ENCODE measurements at places on chromosomes 11 and 22.

- DNase-seq, result no peak
Measured at GRCh38 chr11:86938900-86939880, 16.0 kb downstream of the FZD4 start.

DNA sequence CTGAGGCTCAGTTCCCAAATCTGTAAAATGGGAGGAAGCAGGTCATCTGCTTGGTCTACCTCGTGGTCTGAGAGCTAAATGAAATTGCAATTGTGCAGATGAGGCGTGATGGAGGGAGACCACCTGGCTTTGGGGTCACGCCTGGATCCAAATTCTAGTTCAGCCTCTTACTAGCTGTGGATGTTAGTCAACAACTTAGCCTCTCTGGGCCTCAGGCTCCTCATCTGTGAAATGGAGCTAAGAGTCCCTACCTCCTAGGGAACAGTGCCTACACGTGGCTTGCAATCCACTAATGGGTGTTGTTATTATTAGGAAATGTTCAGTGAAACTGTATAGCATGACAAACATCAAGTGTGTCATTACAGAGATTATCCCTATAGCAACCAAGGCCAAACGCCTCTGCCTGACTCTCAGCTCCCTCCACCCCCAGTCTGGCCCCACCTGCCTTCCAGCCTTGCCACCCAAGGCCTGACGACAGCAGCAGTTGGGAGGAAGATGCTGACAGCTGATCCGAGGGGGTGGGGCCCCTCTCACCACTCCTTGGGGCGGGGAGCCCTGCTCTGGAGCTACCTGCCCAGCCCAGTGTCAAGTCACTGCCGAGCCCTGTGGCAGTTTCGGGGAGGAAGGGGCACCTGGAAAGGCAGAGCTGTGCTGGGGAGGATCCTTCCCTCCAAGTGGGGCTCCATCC, 1.7 kb upstream of the RHOD start:
- DNase-seq, result no peak

DNA sequence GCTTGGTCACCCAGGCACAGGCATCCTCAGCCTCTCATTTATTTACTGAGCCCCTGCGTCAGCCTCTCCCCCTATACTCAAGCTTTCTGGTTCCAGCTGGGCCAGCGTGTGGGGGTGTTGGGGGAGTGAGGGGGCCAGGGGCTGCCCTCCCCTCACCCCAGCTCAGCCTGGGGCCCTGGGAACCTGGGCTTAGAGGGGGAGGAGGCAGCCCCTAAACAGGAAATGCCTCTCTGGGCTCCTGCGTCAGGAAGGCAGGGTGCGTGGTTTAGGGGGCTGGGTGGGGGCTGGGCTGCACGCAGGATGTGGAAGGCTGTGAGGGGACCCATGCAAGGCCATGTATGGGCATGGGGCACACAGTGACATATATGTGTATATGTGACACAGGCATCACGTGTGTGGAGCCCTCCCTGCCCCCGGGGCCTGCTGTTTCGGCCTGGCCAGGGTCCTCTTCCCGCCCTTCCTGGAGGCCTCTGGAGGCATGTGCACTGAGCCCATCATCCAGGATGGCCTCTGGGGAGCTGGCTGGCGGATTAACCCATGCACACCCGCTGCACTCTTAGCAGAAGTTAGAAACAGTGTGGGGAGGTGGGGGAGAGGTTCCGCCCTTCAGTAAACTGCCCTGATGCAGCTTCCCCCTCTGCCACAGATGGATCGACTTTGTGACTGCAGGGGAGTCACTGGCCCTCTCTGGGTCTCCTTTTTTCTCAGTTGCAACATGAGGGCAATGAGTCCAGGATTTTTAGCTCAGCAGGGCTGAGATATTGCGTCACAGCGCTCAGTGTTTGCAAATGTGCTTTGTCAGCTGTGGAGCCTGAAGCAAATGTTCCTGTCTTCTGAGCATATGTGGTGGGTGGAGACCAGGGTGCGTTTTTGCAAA, 1.1 kb upstream of the CD248 start:
- peak; percentile 50 for DNase-seq

DNA sequence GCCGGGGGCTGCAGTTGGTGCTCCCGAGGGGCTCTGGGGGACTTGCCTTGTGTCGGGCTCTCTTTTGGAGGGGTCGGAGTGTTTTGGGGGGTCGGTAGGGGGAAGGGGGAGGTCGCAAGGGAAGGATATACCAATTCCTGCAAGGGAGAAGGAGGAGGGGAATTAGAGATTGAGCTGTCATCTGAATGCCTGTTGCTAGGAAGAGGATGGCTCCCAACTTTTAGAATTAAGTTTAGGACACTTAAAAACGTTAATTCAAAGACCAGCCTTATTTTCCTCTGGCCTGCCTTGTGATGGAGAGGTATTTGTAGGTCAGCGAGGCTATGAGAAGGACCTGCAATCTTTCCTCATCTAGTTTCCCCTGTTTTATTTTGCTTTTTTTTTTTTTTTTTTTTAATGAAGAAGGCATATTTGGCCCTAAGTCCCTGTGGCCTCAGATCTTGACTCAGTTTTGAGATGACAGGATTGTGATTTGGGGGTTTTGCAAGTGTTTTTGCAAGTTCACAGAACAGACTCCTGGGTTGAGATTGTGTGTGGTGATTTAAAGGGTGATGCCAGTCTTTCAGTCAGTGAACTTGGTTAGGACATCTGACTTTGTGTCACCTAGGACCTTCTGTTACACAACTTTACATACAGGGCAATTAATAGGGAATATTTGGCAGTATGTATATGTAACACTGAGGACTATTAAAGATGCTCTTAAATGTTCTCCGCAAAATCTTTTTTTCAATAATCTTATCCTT, 672 bp downstream of the TMEM135 start:
- DNase-seq, result no peak

Data from activated CD8-positive, alpha-beta memory T cell treated with anti-CD3 and anti-CD28 coated beads, Interleukin-2, amount 50 U/mL, for 4 hours (primary cell).